Colonic mucosa (tissue), 4 donors: ENCODE measurements at places on chromosomes 13 and 19.

- peak; percentile 18 for DNase-seq
Measured at GRCh38 chr19:39916236-39916635, 18.2 kb downstream of the FCGBP start.

DNA sequence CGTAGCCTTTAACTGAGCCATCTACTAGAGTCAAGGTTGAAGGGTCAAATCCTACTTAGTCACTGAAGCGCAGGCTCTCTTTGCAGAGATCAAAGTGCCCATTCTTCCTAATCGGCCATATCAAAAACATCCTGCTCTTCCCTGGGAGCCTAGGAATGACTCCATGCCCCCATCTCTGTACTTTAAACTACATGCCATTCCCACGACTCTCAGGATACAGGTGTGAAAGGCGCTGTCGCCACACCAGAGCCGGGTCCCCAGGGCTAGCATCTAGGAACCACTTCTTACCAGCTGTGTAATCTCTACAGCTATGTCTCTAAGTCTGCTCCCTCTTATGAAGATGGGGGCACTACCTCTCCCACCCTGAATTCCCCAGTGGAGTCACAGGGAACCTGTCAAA, 22.3 kb downstream of the IRS2 start:
- no peak for DNase-seq

GRCh38 chr13:33797622-33798021, 20.3 kb upstream of the RFC3 start:
- no peak for DNase-seq

GRCh38 chr19:15595069-15595468, 19.9 kb upstream of the CYP4F8 start:
- no peak for DNase-seq

GRCh38 chr19:38719761-38720558, 24.3 kb downstream of the CAPN12 start:
- DNase-seq, result no peak

GRCh38 chr13:104015646-104016396, 949.6 kb upstream of the SLC10A2 start:
- DNase-seq, result no peak

DNA sequence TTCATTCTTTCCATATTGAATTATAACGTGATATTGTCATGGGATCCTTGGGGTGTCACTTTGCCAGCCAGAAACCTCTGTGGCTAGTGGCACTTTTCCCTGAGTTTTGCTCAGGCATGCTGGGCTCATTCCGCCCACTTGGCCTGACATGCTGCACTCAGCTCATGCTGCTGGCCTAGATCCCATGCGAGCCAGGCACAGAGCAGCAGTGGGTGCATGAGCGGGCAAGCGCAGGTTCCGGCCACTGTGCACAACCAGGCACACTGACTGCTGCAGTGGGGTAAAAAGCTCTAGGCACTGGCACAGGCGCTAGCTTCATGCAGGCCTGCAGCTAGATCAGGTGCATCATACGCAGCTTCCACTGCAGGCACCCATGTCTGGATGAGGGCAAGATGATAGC, 221.2 kb downstream of the MAB21L1 start:
- no peak for DNase-seq

DNA sequence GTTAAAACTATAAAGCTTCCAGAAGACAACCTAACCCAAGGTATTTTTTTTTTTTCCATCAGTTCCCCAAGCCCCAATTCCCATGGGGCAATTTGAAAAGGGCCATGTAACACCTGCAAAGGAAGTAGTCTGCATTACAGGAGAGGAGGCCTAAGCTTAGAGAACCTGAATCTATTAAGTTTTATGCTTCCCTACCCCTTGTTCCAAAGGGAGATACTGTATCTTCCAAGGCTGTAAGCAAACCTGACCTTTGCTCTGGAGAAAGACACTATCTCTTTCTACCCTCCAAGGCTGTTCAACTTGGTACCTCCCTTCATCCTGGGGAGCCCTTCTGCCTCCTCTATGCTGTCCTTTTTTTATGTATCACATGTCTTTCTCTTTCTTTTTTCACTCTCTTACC, 15.0 kb downstream of the KATNAL1 start:
- no peak for DNase-seq

DNA sequence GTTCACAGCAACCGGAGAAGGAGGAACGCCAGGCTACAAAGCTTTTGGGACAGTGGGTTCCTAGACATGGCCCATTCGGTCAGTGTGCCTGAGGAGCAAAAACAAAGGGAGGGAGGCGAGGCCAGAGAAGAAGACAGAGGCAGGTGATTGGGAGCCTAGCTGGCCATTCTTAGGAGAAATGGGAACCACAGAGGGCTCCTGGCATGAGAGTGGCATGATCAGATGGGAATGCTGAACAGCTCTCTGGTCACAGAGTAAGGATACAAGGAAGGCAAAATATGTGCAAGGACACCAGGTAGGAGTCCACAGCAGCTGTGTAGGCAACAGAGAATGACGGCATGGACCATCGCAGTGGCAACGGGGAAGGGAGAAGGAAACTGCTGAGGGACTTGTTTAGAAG, 82.4 kb downstream of the EFNB2 start:
- no peak for DNase-seq

DNA sequence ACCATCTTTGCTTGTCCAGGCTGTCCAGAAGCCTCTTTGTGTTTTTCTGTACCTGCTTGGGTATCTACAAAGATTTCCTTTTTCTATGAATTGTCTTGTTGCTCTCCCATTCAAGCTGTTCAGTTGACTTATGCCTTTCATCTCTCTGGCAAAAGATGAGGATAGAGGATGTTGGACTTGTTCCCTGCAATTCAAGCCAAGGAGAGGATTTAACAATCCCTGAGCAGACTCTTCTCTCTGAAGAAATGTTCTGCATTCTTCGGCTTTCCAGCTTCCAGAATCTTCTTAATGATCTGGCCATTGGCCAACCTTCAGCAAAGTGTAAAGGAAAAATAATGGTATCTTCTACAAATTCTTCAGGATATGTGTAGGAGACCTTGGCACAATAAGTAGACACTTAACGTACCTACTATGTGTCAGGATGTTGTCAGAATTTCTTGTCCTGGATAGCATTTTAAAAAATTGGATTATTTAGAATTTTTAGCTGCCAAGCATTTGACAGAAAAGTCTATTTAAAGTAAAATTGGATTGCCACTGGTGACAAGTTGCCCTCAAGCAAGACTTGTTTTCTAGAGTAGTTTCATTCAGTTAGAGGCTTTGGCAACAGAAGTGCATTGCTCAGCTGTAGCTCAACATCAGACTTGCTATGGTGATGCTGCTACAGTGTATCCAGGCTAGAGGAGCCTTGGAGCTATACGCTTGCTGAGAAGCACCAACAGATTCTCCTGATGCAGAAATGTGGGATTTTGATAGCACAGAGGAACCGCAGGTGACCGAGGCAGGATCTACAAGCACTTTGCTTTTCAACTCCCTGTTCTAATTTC, 455.7 kb downstream of the SUCLA2 start:
- DNase-seq, result no peak

DNA sequence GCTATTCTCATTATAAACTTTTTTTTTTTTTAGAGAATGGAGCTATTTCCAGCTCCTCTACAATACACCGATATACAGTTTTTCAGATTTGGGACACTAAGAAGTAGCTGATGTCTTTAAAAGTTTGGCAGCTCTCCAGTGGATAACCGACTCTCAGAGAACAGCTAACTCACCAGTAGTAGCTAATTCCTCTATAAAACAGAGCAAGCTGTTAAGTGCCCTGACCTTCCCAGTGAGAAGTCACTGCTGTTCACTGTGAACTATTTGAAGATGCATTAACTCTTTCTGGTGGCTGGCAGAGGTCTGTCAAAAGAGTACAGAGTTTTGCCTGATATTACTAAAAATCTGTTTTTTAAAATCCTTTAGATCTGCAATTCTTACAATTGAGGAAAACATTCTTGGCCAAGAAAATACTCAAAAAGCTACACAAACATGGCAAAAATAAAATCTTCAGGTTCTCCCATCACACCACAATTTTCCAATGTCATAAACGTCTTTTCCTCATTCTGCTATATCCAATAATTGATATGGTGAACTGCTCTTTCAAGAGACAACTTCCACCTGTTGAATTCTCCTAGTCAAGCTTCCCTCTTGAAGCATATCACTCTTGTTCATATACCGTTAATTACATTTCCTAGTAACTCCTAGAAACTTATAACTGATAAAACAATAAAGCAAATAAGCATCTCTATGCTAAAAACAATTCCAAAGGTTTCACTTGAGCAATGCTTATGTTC, 44.2 kb downstream of the TBC1D4 start:
- no peak for DNase-seq

DNA sequence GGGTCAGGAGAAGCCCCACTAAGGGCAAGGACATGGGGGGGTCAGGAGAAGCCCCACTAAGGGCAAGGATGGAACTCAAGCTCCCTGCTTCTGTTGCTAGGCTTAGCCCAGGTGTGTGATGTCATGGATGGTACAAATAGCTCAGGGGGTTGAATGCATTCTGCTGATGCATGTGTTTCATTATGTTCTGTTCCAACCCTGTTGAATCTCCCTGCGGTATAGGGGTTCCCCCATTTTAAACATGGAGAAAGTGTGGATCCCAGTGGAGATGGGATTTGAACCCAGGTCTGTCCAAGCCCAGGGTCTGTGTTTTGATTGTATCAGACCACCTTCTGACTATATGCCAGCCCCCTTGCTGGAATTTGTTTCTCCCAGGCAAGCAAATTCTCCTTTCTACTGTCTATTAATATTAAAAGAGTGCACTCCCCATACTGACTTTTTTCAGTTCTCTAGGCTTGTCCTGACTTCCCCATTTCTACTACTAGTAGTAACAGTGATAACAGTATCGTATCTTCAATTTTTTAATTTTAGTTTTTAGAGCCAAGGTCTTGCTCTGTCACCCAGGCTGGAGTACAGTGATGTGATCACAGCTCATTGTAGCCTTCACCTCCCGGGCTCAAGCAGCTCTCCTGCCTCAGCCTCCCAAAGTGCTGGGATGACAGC, 6.7 kb downstream of the ZNF865 start:
- no peak for DNase-seq

DNA sequence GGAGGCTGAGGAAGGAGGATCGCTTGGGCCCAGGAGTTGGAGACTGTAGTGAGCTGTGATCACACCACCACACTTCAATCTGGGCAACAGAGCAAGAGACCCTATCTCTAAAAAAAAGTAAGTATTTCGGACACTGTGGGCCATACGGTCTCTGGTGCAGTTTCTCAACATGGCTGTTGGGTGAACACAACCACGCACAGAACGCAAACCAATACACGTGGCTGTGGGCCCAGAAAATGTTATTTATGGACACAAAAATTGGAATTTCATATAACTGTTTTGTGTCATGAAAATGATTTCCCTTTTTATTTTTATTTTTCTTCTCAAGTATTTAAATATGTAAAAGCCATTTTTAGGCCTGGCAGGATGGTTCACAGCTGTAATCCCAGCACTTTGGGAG, 19.5 kb downstream of the LDLR start:
- no peak for DNase-seq

- DNase-seq, result no peak
Measured at GRCh38 chr13:53783471-53783870, 754.9 kb downstream of the OLFM4 start.

GRCh38 chr13:102686024-102686423, 8.8 kb downstream of the METTL21C start:
- no peak for DNase-seq

GRCh38 chr13:50203256-50203941, 188.2 kb downstream of the KCNRG start:
- DNase-seq, result no peak

DNA sequence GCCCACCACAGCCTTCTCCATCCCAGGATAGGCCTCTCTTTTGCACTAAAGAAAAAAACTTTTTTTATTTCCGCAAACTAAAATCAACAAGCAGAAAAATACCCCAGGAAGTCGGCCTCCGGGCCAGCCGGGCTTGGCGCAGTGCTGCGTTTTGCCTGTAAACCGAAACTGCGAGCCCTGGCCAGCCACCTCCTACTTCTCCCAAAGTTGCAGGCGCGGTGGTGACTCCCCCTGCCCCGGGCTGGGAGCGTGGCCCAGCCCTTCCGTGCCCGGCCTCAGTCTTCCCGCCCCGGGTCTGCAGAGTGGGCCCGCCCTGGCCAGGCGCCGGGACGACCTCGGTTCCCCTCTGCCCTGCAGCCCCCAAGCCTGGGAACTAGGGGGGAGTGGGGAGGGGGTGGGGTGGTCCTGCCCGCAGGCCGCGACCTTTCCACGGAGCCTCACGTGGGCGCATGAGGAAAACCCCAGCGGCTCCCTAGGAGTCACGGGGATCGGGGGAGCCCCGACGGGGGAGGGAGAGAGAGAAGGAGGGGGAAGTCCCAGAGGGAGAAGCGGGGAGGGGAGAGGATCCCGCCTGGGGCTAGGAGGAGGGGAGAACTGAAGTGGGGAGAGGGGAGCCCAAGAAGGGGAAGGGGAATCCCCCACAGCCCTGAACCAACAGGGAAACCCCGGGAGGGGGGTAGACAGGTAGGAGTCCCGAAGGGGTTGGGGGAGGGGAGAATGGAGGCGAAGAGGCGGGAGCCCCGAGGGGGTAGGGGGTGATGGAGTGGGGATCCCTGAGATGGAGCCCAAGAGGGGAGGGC, 3.0 kb downstream of the GADD45B start:
- peak; percentile 80 for DNase-seq

DNA sequence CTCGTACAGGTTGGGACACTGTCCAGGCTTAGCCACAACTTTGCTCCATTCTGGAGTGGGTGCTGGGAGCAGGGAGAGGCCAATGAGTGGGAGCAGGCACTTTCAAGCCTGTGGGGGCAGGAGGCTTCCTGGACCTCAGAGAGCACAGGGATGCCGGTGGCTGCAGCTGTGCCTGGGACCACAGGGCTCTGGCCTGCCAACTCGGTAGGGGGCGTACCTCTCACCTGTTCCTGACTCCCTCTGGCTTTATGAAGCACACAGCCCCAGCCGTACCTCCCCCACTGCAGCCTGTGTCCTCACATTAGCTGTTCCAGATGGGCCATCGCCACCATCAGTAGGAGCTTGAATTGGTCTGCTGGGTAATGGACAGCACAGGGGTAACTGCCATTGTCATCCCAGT, 278.7 kb upstream of the KLHL1 start:
- DNase-seq, result no peak

- DNase-seq, result no peak
Measured at GRCh38 chr13:26280295-26280694, 26.4 kb downstream of the CDK8 start.

- DNase-seq, result no peak
Measured at GRCh38 chr13:100502446-100502845, 86.1 kb downstream of the GGACT start.

- DNase-seq, result no peak
Measured at GRCh38 chr13:22040810-22041364, 370.0 kb downstream of the FGF9 start.

- DNase-seq, result no peak
Measured at GRCh38 chr19:19052921-19053320, 10.9 kb upstream of the SLC25A42 start.

DNA sequence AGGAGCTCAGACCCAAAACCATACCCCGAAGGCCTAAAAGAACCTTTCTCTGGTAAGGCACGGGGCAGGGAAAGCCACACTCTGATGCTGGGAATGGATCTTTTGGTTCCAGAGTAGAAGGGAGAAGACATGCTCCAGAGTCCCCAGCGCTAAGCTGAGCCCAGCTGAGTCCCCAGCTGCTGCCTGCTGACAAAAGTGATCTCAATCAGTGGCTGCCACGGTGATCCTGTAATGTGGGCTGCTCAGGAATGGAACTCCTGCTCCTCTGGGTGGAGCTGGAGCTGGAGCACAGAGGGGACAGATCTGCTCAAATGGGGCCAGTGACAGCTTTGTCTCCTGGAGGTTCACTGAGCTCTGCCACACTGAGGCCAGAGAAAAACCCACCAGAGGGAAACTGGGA, 70.5 kb downstream of the MLLT1 start:
- DNase-seq, result no peak
